HCT116 (cell line): ENCODE measurements at places on chromosomes 12 and 14. TPM values are rescaled to one million over a fixed set of nuclear protein-coding genes. Genes with fewer than 3 reads are reported as not detected.

DNA sequence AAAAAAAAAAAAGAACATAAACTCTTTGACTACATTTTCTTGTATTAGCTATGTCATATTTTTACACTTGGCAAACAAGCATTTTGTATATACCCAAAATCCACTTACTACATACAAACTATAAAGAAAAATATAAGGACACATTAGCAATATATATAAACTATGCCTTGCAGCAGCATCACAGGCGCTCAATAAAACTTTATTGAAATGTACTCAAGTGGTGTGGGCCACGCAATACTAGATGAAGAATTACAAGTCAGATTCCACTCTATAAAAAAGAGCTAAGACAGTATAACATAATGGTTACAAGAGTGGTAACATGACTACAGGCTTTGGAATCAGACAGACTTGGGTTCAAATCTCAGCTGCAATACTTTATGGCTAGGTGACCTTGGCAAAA is 3.1 kb upstream of the AP4S1 start:
- DNase-seq: no peak

DNA sequence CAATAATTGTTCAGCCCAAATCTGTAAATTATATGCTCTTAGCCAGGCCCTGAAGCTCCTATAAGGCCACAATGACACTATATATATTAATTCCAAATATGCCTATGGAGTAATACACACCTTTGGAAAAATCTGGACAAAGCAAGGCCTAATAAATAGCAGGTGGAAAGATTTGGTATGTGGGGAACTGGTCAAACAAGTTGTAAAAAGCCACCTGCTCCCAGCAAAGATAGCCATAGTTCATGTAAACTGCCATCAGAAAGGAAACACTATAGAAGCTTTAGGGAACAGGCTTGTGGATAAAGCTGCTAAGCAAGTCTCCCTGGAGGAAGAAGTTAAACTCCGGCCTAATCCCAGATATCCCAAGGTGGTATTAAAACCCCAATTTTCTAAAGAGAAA is 29.7 kb downstream of the PRMT8 start:
- DNase-seq: no peak

The KRT8 gene
- 1,655 TPM for total RNA-seq

The INHBC gene
- 0.20 TPM for total RNA-seq

DNA sequence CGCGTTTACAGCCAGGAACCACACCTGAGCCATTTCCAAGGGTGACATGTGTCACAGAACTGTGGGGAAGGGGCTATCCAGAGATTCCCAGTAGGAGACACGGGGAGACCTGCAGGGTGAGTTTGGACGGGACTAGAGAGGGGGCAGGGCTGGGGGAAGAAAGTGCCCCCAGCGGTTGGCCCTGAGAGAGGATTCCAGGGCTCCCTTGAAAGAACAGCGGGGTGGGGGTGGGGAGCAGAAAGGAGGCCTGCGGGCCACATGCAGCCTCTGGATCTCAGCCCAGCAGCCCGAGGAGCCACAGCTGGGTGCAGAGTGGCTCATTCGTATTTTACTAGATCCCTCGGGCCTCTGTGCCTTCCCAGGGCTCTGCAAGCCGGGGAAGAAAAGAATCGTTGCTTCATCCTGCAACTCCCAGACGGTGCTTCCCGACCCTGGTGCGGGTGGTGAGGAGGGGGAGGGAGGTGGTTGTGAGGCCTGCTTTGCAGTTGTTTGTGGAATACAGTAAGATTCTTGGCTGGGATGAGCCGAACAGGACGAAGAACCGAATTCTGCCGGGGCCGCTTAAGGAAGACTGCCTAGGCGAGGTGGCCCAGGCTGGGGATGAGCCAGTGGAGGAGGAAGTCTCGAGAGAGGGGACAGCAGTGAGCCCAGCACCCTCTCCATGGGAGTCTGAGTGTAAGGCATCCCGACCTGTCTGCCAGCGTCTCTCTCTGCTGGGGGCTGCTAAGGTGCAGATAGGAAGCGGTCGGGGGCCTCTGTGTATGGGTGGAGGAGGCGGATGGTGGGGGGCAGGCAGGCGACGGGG is 36.1 kb upstream of the ANKRD9 start:
- no peak for DNase-seq

The SLC17A8 gene
- not detected for total RNA-seq

DNA sequence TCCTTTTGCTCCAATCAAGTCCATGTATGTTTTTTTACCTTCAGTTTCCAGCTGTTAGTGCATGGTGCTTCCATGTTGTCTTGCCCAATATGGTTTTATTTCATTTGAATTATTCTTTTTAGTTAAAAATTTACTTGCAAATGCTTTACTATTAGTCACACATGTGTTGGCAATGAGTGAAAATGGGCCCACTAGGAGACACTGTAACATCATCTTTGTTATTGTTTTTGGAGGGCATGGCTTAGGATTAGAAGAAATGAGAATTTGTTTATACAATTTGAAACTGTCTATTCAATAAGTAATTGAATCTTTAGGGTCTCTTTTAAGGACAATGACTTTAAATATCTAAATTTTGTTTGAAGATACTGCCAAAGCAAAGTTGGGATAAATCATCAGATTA is 133.7 kb downstream of the BRMS1L start:
- no peak for DNase-seq
